ENCODE measurements at places on chromosomes 5 and 9.
A peak's percentile ranks its signal among the peaks of the same experiment; 100 is the strongest.

- no peak for DNase-seq
Measured at GRCh38 chr5:77347435-77348098, 137.1 kb downstream of the PDE8B start.

GRCh38 chr9:6716766-6717165 is 41.0 kb upstream of the KDM4C start:
- DNase-seq, result no peak

GRCh38 chr5:136726506-136726905 is 361.2 kb upstream of the TRPC7 start:
- no peak for DNase-seq

GRCh38 chr9:9173264-9173663 is 1373.7 kb upstream of the DMAC1 start:
- peak; percentile 31 for DNase-seq

- DNase-seq, result peak; percentile 43
Measured at GRCh38 chr5:143245929-143246561, 157.4 kb downstream of the NR3C1 start.

DNA sequence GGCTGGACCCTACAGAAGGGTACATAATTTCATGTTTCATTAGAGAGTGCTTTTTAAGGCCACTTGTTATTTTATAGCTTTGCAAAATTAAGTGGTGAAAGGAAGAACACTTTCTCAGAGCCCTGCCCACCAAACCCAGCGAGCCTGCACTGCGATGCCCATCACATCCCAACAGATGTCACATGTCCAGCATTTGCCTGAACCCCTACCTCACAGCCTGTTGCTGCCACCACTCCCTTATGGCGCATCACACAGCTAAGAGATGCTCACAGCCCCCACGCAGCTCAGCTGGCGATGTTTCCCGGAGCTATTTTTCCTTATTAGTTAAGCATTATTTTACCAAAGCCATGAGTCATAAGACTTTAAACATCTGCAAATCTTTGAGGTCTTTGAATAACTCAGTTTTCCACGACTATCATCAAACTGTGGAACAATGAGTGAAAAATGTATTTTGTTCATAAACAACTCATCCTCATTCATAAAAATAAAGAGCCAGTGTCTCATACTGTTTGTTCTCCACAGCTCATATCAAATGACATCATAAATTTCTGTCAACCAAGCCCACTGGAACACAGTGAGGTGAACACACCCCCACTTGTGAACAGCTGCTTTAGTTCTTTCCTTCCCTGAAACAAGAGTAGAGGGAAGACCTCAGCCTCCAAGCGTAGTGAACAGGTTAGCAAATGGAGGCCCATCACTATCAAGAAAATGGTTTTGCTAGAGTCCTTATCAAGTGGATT is 104.9 kb downstream of the SYK start:
- peak; percentile 26 for DNase-seq

- no peak for DNase-seq
Measured at GRCh38 chr5:35657877-35658276, 40.2 kb downstream of the SPEF2 start.

DNA sequence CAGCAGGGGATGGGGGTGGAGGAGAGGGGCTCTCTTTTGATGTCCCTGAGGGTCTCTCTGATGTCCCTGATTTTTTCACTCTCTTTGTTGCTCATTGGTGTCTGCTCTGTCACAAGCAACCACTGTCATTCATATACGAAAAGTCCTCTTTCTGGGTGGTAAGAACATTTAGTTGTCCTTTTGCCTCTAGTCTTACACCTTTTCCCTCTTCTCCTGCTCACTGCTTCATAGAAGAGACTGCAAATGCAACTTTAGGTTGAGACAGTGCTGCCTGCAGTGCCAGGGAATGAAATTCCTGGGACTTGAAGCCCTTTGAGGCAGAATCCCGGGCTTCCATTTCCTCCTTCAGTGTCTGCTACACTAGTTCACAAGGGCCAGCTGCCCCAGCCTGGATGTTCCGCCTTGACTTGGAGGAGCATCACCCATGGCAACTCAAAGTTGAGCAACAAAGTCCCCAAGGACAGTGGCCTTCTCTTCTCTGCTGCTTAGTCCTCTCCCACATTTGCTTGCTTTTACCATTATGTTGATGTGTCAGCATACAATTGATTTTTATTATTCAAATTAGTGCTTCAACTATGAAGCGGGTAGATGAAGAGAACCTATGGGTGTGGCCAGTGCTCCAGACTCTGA is 94.7 kb upstream of the RUSC2 start:
- DNase-seq, result no peak

DNA sequence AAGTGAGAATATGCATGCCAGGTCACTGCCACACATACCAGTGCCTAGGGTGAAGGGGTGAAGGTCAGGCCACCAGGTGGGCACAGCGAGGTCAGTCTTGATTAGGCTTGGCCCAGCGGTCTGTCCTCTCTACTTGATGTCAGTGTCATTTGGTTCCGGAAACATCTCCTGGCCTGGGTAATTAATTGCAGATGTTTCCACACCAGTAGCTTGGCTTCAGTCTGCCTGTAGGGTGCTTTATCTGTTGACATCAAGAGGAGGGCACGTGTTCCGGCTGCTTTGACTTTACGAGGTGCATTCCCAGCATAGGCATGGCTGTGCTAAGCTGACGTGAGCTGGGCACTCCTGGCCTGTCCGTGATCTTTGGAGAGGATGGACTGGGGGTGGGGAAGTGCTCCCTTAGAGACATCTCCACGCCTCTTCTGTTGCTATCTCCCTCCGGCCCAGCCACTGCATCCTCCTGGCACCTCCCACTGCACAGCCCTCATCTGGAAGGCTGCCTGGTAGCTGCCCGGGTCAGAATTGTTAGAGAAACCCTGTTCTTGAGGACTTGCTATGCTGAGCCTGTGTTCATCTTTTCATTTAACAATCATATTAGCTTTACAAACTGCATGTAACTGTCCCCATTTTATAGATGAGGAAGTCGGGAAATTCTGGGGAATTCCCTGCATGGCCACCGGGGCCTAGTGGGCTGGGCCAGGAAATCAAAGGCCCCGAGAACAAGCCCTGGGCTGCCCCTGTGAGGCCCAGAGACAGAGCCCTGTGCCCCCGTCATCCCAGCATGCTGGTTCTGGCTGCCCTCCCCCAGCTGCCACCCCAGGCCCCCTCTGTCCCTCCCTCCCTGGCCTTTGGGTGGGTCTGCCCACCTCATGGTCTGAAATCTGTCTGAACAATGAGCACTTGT is 29.1 kb downstream of the JADE2 start:
- DNase-seq, result peak; percentile 68

- DNase-seq, result no peak
Measured at GRCh38 chr9:125493384-125493783, 213.6 kb downstream of the MAPKAP1 start.

GRCh38 chr5:128378196-128378595 is 159.8 kb downstream of the FBN2 start:
- DNase-seq, result no peak

DNA sequence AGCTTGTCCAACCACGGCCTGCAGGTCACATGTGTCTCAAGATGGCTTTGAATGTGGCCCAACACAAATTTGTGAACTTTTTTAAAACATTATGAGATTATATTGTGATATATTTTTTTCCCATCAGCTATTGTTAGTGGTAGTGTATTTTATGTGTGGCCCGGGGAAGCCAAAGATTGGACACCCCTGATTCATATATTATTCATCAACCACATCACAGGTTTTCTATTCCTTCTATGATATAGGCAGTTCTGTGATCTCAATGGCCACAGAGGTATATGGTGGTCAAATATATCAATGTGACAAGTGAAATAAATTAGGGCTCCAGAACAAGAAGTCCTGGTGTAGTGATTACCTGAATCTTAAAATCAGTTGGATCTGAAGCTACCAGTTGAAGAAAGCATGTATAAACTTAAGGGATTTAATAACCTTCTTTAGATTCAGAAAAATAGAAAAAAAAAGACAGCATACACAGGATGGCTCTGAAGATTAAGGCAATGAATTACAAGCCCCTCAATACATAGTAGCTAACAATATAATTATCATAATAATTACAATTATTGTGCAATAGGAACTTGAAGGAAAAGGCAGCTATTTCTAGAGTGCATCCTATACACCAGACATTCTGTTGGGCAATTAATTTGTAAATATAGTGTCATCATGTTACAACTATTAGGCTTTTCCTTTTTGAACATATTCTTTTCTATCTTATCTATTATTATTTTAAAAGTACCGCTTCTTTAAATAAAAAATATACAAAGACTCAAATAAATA is 530.4 kb upstream of the PTPRD start:
- no peak for DNase-seq

DNA sequence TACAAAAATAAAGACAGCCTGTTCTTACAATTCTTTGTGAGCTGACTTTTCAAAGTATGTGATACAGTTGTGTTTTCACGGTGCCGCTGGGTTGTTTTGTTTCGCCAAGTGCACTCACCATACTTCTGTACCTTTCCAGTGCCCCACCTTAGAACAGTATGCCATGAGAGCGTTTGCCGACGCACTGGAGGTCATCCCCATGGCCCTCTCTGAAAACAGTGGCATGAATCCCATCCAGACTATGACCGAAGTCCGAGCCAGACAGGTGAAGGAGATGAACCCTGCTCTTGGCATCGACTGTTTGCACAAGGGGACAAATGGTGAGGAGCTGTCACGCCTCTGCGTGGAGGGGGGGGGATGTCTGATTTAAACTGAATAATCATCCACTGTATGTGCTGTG is 12.9 kb downstream of the CCT5 start:
- no peak for DNase-seq

- DNase-seq, result no peak
Measured at GRCh38 chr5:88761269-88761850, 121.6 kb downstream of the MEF2C start.

DNA sequence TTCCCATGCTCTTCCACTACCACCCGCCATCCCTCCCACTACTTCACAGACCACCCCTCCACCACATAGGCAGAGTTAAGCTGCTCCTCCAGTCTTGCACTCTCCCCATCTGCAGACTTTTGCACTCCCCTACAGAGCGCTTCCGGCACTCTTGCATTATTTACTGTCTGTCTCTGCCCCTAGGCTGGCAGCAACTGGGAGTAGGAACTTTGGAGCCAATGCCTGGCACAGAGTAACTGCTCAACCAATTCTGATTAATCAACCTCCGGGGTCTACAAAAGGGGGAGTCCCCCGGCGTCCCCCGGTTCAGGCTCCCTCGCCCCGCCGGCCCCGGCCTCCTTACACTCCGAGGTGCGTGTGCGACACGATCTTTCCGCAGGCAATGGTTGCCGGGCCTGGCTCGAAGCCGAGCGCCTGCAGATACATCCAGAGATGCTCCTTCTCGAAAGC is 498 bp downstream of the HAUS6 start:
- DNase-seq, result no peak

DNA sequence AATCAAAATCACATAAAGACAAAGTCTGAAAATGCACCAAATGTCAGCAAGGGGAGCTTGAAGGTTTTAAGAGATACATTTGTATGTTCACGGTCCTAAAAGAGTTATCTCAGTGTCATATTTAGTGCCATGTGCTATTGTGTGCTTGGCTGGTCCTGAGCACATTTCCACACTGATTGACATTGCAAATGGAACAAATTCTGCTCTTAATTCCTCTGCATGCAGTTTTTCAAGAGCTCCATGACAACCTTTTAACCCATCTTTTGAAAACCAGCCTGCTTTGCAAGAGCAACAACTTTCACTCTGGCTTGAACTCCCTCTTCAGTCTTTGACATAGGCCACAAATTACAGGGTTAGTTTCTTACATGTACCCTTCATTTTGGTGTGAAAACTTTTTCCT is 175.4 kb upstream of the ACTBL2 start:
- no peak for DNase-seq

GRCh38 chr5:94376672-94377345 is 241.6 kb downstream of the KIAA0825 start:
- DNase-seq, result peak; percentile 64

DNA sequence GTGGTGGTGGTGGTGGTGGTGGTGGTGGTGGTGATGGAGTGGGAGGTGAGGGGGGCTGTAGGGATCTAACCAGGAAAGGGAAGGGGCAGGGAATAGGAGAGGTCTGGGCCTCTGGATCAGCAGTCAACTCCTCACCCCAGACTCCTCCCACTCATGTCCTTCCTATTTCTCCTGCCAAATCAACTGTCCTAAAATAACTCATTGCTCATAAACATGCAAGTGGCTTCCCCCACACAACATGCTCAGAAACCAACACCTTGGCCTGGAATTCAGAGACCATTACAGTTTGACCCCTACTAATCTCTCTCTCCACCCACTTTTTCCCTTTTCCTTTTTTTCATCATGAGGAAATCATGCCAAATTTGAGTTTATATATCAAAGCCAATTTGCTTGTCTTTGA is 8.4 kb upstream of the FSD1L start:
- no peak for DNase-seq

GRCh38 chr9:97889941-97890887 is 32.1 kb downstream of the TRMO start:
- no peak for DNase-seq

DNA sequence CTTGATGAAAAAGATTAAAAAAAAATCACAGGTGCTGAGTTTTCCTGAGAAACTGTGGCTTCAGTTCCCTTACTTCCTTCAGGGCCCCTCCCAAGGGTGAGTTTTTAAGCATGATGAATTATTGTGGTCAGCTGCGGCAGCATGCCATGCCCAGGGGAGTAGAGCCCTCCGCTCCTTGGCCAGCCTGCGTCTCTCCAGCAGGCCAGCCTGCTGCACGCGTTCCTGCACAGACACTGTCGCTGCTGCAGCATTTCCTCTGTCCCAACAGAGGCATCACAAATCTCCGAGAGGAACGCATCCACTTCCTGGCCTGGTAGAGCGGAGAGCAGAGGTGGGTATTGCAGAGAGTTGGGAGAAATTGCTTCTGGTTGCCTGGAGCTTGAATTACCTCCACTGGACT is 26.1 kb upstream of the GLRA1 start:
- DNase-seq, result no peak

DNA sequence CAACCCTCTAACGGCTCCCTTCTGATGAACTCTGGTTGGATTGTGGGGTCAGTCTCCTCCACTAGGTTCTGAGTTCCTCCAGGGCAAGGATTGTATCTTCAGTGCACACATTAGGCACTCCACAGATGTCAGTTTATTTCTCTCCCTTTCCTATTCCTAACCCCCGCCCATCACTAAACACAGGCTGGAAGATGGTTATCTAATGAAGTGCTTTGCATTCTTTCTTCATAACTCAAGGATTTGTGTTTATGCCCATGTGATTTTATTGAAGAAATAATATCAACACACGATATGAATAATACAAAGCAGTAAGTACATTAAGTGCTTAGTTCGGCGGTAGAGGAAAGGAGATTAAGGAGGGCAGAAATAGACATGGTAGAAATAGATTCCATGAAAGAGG is 4.4 kb upstream of the CREBRF start:
- DNase-seq, result no peak

DNA sequence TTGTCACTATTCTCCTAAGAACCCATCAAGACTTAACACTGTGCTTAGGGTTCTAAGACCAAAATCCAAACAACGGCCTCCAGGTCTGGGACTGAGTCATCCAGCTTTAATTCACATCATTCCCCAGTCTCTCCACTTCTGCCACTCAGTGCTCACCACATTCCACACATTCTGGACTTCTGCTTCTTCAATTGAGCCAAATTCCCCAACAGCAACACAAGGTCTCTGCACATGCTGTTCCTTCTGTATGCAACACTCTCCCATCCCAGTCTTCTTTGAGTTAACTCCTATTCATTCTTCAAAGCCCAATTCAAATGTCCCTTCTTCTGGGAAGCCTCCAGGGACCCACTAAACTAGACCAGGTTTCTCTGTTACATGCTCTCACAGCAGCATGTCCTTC is 97.8 kb downstream of the GPR21 start:
- DNase-seq, result no peak

All from NCI-H510A treated with DMSO at 0.1 percent for 48 hours (cell line).